Right ventricle myocardium superior (tissue), 1 donor: ENCODE measurements at places on chromosomes 16 and 17. TPM values are rescaled to one million over a fixed set of nuclear protein-coding genes. Genes with fewer than 3 reads are reported as not detected.

GLIS2 gene
- total RNA-seq, result 14.6 TPM

KCNJ12 gene
- total RNA-seq, result 12.2 TPM

NPIPA1 gene
- 38.1 TPM for total RNA-seq

GRCh38 chr17:57834146-57834741 lies 15.6 kb downstream of the MRPS23 start:
- peak; percentile 81 for DNase-seq

DNA sequence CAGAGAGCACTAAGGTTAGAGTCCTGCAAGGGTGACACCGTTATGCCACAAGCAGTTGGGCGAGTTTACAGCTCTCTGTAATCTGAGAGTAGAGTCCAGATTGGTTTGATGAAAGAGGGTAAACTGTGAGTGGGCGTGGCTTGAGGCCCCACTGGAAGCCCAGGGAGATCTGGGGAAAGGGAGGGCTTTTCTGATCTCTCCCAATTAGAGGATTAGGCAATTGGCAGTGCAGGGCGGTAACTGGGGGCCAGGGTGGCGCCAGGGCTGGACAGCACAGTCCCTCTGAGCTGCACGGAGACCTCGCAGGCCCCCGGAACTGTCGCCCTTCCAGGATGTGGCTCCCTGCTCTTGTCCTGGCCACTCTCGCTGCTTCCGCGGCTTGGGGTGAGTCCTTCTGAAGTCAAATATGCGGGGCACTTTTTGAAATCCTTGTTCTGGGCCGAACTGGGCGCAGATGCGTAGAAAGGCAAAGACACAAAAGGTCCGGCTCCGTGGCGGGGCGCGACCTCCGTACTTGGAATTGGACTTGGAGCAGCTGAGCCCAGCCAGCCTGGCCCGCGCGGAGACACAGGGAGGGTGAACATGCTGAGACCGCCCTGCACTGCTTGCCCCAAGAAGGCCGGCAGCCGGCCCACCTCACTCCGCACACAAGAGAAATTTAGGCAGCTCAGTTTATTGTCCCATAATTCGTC lies 72.4 kb downstream of the CES1 start:
- peak; percentile 80 for DNase-seq

CRYBA1 gene
- total RNA-seq, result not detected

GRCh38 chr17:55926276-55926990 lies 175.6 kb downstream of the PCTP start:
- no peak for DNase-seq

DNA sequence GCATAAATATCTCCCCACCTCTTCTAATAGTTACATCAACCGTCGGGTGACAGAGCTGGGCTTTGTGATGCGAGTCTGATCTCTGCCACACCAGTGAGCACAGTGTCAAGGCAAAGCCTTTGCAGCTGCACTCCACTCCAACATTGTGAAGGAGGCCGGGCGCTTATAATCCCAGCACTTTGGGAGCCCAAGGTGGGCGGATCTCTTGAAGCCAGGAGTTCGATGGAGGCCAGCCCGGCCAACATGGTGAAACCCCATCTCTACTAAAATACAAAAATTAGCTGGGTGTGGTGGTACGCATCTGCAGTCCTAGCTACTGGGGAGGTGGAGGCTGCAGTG lies 18.9 kb downstream of the CYB5D2 start:
- DNase-seq, result no peak

DNA sequence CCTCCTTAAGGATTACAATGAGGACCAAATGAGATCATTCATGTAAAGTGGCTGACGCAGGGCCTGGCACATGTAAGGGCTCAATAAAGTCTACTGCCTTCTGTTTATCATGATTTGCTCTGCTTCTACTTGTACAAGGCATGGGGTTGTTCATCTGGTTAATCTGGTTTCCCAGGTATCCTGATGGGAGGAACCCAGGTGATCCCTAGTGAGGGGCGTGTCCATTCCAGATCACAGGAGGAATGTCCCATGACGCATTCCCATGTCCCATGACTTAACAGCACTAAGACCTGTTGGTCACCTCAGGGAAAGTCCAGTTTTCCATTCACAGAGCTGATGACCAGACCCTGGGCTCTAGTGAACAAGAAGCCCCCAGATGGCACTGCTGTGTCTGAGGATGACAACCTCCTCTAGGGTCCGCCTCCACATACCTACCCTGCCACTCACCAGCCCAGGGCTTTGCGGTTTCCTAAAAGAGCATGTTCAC lies 11.5 kb upstream of the TPPP3 start:
- DNase-seq, result no peak

PRAC2 gene
- not detected for total RNA-seq

DNA sequence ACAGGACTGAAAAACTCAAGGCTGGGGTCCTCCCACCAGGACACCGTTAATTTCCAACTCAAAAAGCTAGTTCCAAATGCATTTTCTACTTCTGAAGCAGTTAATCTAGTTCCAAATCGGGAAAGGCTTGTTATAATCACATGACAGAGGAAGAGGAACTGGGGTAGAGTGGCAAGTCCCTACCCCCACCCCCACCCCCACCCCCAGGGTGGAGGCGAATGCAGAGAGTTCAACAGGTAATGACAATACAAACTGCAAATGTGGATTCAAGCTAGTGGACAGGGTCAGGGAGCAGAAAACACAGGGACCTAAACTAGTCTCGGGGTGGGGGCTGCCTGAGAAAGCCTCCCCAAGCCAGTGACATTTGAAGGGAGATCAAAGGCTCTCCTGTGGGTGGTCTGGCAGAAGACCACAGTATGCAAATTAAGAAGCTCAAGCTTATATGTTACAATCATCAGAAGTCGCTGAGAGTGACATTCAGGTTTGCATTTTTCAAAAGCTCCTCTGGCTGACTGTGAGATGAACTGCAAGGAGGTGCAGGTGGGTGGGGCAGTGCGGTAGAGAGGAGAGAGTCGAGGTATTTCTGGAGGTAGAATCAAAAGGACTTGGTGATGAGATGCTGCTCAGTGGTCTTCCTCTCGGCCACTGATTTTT lies 56.4 kb upstream of the SLC25A19 start:
- no peak for DNase-seq

GRCh38 chr17:74373838-74374606 lies 6.7 kb downstream of the GPR142 start:
- no peak for DNase-seq

- DNase-seq, result peak; percentile 57
Observed at GRCh38 chr16:54931120-54932014, 702 bp downstream of the IRX5 start.

DNA sequence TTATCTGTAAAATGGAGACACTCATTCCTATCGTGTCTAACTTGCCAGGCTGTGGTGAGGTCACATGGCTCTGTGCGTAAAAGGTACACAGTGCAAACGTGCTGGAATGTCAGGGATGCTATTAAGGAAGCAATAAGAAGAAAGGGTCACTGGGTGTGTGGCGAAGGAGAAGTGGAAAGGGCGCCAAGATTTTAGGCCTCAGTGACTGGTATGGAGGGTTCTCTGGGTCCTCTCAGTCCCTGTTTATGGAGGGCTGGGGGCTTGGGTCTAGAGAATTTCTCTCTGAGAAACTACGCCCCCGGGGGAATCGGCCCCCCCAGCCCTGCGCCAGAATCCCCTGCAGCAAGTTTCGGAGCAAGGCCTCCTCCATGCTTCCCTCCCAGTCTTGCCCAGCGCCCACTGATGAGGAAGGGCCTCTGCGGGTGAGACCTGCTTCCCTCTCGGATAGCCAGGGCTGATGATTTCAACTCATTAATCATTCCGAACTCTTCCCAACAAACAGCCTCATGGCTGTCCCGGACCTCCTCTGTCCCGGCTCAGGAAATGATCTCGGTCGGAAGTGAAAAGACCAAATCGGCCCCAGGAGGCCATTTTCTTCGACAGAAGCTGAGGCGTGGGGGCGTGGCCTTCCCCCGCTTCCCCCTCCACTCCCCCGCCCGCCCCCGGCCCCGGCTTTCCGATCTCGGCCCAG lies 1.2 kb upstream of the HEXIM1 start:
- peak; percentile 64 for DNase-seq

DNA sequence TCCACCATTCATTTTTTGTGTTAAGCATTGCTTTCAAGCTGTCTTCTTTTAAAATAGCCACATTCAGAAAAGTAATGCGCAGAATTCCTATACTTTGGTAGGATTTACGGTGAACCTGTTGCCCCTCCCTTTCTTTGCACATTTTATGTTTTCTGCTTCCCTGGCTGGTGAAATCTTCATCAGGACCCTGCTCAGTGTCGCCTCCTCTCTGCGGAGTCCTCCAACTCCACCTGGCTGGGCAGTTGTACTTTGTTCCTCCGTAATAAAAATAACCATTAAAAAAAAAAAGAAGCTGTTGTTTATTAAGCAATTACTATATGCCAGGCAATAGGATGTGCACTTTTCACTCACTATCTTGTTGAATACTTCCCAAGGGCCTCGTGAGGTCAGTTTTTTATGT lies 2.9 kb downstream of the UMOD start:
- DNase-seq, result no peak

DNA sequence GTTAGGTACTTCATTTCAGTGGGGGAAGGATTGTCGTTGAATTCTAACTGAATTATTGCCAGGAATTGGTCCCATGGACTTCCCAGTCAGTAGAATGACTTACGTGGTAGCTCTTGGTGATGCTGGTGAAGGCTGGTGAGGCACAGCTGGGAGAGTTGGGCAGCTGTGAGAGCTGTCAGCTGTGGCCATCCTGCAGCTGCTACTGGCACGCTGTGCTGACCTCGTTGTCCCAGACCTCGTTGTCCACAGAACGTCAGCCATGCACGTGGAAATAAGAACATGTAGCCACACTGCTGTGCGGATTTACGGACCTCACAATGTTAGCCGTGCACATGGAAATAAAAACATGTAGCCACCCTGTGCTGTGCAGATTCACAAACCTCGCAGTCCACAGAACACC lies 102.3 kb downstream of the NPIPB11 start:
- no peak for DNase-seq

GRCh38 chr17:2701161-2701995 lies 10.2 kb downstream of the CLUH start:
- peak; percentile 46 for DNase-seq

NPIPB2 gene
- total RNA-seq, result 1.6 TPM

DNA sequence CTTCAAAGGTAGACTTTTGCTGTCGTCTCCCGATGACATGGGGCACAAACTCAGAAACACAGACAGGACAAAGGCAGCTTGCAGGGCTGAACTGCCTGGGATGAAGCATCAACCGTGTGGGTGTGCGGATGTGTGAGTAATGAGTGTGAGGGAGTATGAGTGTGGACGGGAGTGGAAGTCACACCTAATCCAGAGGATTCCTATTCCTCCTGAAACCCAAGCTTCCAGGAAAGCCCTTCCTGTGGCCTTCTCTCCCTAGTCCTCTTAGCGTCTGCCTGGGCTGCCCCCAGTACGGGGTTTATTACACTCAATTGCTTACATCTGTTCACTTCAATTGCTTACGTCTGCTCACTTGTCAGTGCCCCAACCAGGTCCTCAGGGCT lies 2.3 kb upstream of the IL4R start:
- DNase-seq, result no peak

DNA sequence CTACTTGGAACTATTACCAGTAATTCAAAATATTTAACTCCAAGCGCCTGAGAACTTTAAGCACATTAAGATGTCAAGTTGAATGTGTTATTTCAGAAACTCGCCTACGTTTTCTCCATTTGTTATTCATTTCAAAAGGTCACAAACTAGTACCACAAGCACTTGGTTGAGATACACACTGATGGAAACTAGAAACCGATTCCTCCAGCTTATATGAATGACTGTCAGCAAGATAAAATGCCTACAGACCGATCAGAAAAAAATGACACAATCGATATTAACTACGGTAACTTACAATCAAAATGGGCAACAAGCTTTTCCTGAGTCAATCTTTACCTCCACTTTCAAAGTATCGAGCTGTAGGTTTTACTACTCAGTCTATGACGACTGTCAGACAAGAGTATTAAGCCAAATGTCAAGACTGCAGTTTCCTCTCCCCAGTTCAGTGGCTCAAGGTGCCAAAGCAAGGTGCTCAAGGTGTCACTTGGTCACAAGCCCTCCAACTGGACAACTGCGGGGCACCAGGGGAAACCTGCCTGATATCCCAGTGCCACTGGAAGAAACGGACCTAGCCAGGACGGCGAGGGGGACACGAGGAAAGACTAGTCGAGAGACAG lies 678 bp downstream of the SRP68 start:
- no peak for DNase-seq

DNA sequence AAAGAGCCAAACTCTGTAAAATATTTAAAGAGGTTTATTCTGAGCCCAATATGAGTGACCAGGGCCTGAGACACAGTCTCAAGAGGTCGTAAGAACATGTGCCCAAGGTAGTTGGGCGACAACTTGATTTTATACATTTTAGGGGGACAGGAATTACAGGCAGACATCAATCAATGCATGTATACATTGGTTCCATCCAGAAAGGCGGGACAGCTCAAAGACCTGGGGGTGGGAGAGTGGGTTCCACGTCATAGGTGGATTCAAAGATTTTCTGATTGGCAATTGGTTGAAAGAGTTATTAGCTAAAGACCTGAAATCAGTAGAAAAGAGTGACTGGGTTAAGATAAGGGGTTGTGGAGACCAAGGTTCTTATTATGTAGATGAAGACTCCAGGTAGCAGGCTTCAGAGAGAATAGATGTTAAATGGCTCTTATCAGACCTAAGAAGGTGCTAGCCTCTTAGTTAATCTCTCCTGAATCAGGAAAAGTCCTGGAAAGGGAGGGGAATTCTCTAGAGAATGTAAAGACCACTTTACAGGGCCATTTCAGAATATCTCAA lies 32.4 kb downstream of the HSBP1 start:
- DNase-seq, result no peak

FN3K gene
- total RNA-seq, result 80.2 TPM

DNA sequence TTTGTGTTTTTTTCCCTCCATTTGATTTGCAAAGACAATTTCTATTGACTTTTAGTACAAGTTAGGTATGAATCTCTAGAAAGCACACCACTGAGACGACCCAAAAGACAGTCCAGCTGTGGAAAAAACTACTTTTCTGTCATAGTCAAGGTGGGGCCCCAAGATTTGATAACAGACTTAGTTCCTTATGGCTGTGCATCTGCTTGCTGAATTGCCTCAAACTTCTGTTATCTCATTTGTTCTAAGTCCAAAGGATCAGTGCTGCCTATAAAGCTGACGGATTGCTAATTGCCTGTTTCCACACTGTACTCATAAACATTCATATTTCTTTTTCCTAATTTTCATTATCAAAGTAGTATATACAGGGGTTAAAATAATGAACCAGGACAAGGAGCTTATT lies 180.8 kb downstream of the SPECC1 start:
- DNase-seq, result no peak

TNP2 gene
- total RNA-seq, result not detected

SULT1A2 gene
- 1.0 TPM for total RNA-seq

CRHR1 gene
- total RNA-seq, result not detected

GRCh38 chr17:13939222-13939621 lies 130.1 kb upstream of the COX10 start:
- no peak for DNase-seq

DNA sequence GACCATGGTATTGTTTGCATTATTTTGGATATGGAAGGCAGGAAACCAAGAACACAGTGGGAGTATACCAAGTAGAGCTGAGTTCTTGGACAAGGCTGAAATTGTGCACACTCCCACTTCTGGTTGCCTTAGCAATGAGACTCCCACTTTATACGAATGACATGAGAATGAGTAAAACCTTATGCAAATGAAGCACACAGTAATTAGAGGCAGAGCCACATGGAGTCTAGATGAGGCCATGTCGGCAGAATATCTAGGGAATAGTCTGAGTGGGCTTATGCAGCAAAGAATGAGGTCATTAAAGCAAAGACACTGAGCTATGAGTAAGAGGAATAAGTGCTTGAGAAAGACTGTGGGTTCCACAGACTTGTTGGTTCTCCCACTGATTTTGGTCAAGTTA lies 178.7 kb downstream of the GRIN2A start:
- no peak for DNase-seq

GRCh38 chr17:77165577-77165976 lies 24.8 kb downstream of the SEC14L1 start:
- DNase-seq, result no peak

- DNase-seq, result no peak
Observed at GRCh38 chr17:62321451-62321850, 58.9 kb upstream of the EFCAB3 start.
